Tongue (tissue), 3 donors: ENCODE measurements at places on chromosomes 3 and 15. TPM values are rescaled to one million over a fixed set of nuclear protein-coding genes. Genes with fewer than 3 reads are reported as not detected.
A peak's percentile ranks its signal among the peaks of the same experiment; 100 is the strongest.

DNA sequence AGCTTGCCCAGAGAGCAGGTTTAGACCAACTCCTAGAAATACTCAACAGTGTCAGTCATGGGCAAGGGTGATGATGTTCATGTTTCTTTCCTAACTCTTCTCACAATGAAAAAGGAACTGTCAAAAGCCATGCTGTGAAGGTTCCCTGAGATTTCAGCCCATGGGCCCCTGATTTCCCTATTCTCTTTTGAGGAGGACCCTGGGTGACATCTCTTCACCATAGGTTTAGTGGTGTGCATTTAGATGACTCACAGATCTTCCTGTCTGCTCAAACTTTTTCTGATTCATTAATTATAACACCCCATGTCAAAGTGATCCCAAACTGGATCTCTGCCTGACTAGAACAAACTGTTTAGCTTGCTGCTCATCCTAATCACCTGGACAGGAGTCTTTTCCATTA, 108.0 kb downstream of the BBX start:
- no peak for DNase-seq

Gene SNTN
- not detected for total RNA-seq

Gene RUBCN
- total RNA-seq: 11.5 TPM

DNA sequence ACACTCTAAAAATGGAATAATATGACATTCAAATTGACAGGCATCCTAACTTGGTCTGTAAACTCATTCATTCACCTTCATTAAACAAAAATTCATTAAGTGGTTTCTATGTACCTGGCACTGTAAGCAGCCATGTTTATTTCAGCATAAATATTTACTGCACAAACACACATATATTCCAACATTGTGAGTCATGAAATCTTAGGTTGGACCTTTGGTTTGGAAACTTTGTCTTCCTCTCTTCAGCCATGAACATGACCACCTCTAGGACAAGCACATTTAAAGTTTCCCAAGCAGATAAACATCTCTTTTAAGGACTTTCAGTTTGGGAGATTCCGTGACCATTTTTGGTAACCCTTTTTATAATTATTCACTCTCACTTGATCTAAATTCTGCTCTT, 131.8 kb downstream of the TPRG1 start:
- no peak for DNase-seq

Gene MYRIP
- 3.7 TPM for total RNA-seq

GRCh38 chr15:77964193-77964592, 113.3 kb downstream of the TBC1D2B start:
- no peak for DNase-seq

Gene SOX2
- total RNA-seq: 10.4 TPM

Gene MLF1
- total RNA-seq: 86.8 TPM

- DNase-seq: no peak
These were observed 110.6 kb upstream of the MB21D2 start for GRCh38 chr3:193028258-193028657.

DNA sequence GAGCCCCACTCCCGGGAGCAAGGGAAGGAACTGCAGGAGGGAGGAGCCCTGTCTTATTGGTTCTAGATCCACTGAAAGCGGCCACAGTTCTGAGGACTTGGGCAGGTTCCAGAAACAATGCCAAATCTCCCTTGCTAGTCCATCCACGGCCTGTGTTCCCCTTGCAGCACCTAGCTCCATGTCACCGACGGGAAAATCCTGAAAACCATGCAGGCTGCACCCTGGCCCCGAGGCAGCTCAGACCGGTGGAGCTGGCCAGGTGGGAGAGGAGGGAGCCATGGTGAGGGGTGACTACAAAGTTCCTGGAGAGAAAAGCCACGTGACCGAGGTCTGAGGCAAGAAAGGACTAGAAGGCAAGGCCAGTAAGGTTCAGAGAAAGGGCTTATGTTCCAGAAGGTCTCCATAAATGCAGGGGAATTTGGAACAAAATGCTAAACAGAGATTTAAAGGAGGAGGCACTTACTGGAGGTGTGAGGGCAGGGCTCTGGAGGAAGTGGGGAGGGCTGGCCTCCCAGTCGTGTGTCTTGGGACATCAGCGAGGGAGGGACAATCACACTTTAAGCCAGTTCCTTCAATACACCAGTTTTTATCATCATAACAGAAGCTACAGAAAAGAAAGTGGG, 5.4 kb downstream of the MGLL start:
- DNase-seq: no peak

DNA sequence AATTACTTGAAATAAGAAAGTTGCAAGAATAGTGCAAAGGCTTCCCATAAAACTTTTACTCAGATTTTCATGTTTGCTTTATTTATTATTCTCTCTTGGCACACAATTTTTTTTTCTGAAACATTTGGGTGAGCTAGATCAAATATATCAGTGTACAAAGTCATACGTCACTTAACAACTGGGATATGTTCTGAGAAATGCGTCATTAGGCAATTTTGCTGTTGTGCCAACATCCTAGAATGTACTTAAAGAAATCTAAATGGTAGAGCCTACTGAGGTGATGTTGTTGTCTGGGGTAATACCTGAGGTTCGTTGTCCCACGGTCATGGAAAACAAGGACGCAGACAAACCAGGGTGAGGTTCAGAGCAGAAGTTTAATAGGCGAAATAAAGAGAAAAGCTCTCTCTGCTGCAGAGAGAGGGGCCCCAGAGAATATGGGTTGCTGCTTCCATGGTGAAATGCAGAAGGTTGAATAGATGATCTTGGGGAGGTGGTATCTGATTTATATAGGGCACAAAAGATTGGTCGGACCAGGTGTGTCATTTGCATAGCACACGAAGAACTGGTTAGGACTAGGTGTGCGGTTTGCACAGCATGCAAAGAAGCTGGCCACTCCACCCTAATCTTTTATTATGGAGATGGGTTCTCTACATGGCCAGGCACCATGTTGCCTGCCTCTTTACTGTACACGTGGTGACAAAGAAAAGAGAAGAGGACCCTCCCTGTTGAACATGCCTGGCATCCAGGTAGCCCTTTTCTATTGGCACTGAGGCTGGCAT, 8.8 kb upstream of the GRAMD1C start:
- DNase-seq: no peak

Gene FURIN
- total RNA-seq: 27.8 TPM

Gene QRICH1
- total RNA-seq: 88.7 TPM

Gene PLA2G4F
- total RNA-seq: 1.5 TPM

DNA sequence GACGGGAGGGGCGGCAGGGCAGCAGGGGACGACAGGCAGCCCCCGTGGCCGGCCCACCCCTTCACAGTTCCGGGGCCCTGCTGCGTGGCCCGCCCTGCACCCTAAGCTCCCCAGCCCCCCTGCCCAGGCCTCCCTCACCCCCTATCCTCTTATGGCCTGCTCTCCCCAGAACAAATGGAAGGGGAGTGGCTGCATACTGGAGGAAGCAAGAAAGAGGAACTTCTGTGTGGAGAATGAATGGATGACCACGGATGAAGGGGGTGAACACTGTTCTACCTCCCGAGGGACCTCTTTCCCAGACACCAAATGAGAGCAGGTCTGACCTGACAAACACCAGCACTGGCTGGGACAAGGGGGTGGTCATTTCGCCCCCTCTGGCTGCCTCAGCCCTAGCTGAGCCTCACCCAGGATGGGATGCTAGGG, 25.0 kb downstream of the SEC61A1 start:
- peak; percentile 15 for DNase-seq

Gene OXTR
- total RNA-seq: 0.62 TPM

DNA sequence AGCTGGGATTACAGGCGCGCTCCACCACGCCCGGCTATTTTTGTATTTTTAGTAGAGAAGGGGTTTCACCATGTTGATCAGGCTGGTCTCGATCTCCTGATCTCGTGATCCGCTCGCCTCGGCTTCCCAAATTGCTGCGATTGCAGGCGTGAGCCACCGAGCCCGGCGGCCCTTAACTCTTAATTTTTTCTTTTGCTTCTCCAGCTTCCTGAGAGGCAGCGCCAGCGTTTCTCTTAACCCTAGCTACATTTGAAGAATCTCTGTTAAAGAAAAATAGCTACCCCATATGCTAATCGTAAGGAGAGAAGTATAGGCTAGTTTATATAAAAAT, 465 bp upstream of the GK5 start:
- no peak for DNase-seq

Gene CCNB2
- total RNA-seq: 13.8 TPM
